ENCODE measurements at places on chromosomes 6 and 20.

- no peak for DNase-seq
Observed at GRCh38 chr6:131068165-131068564, 5.1 kb upstream of the EPB41L2 start.

DNA sequence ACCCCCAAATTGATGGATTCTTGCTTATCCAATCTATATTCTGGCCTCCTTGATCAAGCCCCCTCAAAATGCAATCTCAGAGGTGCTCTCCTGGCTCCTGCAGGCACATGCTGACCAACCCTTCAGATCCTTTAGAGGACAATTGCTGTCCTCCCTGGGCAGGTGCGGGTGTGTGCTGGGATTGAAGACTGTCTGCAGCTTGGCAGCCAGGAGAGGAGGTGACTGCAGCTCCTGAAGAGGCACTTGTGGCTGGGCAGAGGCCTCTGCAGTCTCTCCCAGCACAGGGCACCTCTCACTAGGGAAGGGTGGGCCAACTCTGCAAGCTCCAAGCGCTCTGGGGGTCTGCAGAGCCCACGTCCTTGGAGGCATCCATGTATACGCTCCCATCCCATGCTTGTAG is 28.5 kb downstream of the SUMO4 start:
- DNase-seq: no peak

- DNase-seq: no peak
Observed at GRCh38 chr6:3735029-3735605, 16.4 kb downstream of the PXDC1 start.

GRCh38 chr20:57308451-57309271 is 20.9 kb upstream of the SPO11 start:
- DNase-seq: no peak

DNA sequence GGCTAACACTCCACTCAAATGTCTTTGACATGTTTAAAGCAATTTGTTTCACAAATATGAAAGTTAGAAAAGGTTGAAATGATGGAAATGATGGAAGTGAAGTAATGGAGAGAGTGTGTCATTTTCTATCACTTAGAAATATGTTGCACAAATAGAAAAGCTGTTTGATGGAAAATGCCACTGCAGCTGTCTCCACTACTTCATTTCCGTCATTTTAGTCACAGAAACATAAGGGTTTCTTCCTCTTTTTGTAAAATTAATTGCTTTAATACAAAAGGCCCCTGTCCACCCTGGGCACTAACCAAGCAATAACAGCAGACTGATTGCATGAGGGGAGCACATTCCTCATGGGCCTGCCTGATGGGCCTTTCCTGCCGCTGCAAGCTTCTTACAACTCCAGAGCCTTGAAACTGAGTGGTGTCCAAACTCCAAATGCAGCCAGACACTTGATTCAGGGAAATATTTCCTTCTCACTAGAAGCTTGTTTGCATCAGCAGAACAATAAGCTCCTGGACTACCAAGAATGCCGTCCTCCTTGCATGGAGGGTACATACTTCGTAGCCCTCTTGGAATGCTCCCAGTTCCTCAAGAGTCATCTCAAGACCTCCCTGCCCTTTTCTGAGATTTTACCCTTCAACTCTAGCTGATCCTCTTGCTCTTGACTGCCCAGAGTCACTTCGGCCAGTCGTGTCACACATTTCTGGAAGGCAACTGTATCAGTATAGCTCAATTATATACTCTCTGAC is 36.1 kb downstream of the F13A1 start:
- no peak for DNase-seq

DNA sequence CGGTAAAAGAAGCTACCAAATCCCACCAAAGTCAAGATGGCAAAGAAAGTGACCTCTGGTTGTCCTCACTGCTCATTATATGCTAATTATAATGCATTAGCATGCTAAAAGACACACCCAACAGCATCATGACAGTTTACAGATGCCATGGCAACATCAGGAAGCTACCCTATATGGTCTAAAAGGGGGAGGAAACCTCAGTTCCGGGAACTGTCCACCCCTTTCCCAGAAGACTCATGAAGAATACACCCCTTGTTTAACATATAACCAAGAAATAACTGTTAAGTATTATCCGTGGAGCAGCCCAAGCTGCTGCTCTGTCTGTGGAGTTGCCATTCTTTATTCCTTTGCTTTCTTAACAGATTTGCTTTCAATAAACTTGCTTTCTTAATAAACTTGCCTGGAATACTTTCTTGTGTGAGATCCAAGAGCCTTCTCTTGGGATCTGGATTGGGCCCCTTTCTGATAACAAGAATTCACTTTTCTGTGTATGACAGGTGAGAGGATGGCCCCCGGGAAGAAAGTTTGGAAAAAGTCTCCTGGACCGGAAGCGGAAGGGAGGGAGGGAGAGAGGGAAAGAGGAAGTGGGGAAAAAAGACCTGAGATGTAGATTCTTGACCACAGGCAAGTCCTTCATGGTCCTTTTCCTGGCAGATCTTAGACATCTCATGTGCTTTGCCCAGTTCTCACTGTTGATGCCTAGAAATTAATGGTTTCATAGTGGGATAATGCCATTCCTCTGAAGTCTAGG is 146.7 kb upstream of the ID4 start:
- DNase-seq: no peak

DNA sequence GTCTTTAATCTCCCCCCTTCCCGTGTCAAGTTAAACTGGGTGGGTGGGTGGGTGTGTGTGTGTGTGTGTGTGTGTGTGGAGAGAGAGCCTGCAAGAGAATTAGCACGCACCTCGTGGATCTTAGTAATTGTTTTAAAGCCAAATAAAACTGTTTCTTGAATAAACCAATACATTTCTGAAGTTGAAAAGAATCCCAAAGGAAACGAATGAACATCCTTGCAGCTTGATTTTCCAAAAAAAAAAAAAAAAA is 381 bp upstream of the BICRAL start:
- no peak for DNase-seq

DNA sequence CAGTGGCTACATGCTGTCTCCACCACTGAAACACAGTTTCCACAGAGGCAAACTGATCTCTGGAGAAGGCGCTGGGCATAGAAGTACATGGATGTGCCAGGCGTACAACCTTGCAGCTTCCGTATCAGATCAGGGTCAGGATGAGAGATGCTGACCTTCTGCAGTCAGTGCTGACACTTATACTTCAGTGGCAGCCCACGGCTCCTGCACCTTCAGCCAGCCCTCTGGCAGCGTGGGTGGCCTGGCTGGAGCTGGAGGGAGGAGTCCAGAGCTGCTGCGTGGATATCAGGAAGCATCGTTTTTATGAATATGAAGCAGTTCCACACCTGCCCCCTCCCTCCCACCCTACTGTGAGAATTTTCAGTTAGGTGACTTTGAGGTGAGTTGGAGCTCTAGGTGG is 149.3 kb downstream of the CFAP61 start:
- no peak for DNase-seq

Measured in stimulated activated CD4-positive, alpha-beta T cell treated with anti-CD3 and anti-CD28 coated beads, TNF-alpha, amount 100 ng/mL, for 24 hours (primary cell).